ENCODE measurements at places on chromosomes 4 and X.

- no peak for DNase-seq
These were observed 638.4 kb downstream of the IL1RAPL1 start for GRCh38 chrX:29225670-29226069.

DNA sequence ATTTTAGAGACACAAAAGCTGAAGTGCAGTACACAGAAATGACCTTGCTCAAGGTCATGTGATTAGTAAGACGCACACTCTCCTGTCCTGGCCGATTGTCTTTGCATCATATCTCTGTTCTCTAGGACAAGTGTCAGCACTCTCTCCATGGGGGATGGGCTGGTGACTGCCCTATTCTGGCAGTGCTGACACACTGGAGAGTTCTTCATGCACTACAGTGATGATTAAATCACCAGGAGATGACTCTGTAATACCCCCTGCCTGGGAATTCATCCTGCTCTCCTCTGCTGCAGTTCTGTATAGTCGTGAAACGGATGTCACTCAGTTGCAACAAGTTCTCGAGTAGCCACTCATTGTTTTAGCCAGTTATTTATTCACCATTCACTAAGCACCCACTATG lies 5.3 kb upstream of the SHISA3 start:
- no peak for DNase-seq

GRCh38 chr4:7649741-7650531 lies 215.2 kb upstream of the PSAPL1 start:
- DNase-seq, result peak; percentile 77

DNA sequence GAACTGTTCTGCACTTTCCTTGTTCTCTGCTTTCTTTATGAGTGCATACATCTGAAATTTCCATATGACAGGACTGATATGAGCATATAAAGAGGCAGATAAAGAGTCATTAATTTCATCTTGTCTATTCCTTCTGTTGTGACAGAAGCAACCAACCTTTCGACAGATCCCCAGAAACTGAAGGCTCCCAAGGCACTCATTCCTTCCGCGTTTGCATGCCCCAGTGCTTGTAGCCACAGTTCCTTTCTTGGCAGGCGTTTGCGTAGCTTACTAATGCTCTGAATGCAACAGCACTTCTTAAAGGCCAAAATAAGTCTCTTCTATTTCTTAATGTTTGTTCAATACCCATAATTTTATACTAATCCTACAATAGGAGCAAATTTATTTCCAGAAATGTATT lies 94.0 kb upstream of the TBL1X start:
- DNase-seq, result no peak

GRCh38 chr4:6581566-6582121 lies 6.7 kb downstream of the MAN2B2 start:
- DNase-seq, result no peak

GRCh38 chr4:138562544-138562991 lies 320.4 kb upstream of the SLC7A11 start:
- peak; percentile 27 for DNase-seq

DNA sequence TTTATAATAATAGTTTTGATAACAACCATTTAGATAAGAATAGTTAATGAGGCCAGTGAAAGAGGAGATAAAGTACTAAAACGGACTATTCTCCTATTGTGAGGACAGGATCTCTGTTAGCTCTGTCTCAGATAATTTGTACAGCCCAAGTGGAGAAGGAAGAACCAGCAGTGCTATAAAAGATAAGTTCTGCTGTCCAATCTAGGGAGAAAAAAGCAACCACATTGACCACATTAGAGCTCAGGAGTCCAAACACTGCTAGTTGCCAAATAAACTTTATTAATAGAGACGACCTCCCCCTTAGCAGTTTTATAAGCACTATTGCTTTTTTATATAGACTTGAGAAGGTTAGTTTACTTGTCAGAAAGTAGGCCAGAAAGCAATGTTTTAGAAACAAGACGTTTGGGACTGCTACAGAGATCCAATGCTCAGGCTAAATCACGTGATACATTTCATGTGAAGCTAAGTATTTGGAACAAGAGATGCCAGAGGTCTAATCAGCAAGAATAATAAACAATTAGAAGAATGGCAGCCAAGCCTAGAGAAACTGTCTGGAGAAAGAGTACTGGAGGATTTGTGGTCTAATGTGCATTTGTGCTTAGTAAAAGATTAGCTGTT lies 15.9 kb downstream of the IL15 start:
- DNase-seq, result no peak

GRCh38 chr4:184958127-184958922 lies 60.0 kb upstream of the HELT start:
- DNase-seq, result no peak

- no peak for DNase-seq
These were observed 312.7 kb downstream of the SPRY1 start for GRCh38 chr4:123709336-123709735.

GRCh38 chrX:120797188-120797851 lies 78.3 kb downstream of the CT47B1 start:
- DNase-seq, result no peak

- no peak for DNase-seq
These were observed 21.8 kb upstream of the TADA2B start for GRCh38 chr4:7021355-7021754.

GRCh38 chrX:151488677-151489076 lies 74.8 kb upstream of the PASD1 start:
- no peak for DNase-seq

- DNase-seq, result no peak
These were observed 2.4 kb downstream of the GLRA3 start for GRCh38 chr4:174826660-174827059.

DNA sequence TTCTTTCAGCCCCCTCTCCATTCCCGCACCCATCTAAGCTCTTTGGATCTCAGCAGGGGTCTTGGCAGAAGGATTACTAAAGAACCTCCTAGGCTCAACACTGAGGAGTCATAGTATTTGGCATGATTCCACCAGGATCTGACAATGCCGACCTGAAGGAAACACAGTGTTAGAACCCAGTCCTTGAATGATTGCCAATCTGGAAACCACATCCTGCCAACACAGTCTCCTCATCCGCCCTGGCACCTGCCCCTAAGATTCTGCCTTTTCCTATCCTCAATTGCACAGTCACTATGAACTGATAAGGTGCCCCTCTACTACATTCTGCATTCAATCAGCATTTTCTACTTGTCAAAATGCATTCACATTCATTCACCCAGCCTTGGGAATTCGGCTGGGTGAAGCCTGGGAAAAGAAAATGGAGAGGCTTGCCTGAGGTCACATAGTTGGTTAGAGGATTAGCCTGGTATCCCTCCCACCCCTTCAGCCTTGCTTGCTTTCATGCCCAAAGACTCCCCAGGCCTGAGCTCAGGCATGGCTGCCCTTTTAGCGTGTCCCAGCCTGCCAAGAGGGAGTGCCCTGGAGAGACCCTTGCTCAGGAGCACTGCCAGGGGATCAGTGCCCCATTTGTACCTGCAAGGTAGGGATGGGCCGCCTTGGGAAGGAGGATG lies 2.2 kb upstream of the CLDN2 start:
- no peak for DNase-seq

Data from non-pigmented ciliary epithelial cell (primary cell).